Naive thymus-derived CD8-positive, alpha-beta T cell (primary cell): ENCODE measurements at places on chromosomes 1 and 21. TPM values are rescaled to one million over a fixed set of nuclear protein-coding genes. Genes with fewer than 3 reads are reported as not detected.

GRCh38 chr21:36384885-36385232 lies 333 bp upstream of the CHAF1B start:
- no peak overlapping the region for H3K27ac ChIP-seq
- H3K36me3 ChIP-seq = no peaks in the 10 kb centered on the region
- peaks cover 10% of the 10 kb centered on the region for H3K4me1 ChIP-seq
- peak overlapping the region; percentile 68 for H3K4me3 ChIP-seq
- no peak for DNase-seq

GRCh38 chr1:229572286-229572685 lies 13.8 kb upstream of the ABCB10 start:
- peaks cover 4% of the 10 kb centered on the region for H3K27me3 ChIP-seq
- H3K4me3 ChIP-seq = no peak overlapping the region
- H3K36me3 ChIP-seq = no peaks in the 10 kb centered on the region
- H3K4me1 ChIP-seq = no peaks in the 10 kb centered on the region

DNA sequence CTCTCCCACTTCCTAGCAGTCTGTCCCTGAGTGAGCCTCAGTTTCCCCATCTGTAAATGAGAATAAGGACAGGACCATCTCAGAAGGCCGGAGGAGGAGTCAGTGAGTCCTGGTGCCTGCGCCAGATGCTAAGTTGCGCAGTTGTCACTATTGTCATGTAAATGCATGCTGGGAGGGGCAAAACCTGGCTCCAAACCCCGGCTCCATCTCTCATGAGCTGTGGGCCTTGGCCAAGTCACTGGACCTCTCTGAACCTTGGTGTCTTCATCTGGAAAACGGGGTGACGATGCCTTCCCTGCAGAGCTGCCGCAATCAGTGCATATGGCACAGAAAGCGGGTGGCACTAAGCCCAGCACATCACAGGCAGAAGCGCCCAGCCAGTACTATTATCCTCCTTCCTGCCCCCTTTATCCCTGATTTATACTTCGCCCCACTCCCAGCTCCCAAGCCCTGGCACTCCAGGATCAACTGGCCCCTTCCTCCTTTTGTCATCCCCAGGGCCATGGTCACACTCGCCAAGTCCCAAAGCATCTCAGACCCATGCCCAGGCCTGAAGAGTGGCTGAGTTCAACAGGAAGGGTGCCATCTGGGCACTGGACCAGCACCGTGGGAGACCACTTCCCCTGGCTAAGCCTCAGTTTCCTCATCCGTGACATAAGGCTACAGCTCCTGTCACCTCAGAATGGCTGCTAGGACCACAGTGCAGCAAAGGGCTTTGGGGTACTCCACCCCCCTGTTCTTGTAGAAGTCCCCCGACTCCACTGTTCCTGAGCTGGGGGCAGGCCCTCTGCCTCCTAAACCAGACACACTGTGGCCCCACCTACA lies 4.3 kb upstream of the PLEKHG5 start:
- no peaks in the 10 kb centered on the region for H3K36me3 ChIP-seq
- peaks cover 9% of the 10 kb centered on the region for H3K27me3 ChIP-seq
- H3K4me1 ChIP-seq = peaks cover 39% of the 10 kb centered on the region
- H3K27ac ChIP-seq = no peak overlapping the region
- peak overlapping the region; percentile 47 for H3K4me3 ChIP-seq

GRCh38 chr1:183806125-183806524 lies 1.2 kb downstream of the RGL1 start:
- peaks cover 6% of the 10 kb centered on the region for H3K4me1 ChIP-seq
- H3K36me3 ChIP-seq = peaks cover 26% of the 10 kb centered on the region
- no peak overlapping the region for H3K27ac ChIP-seq

GRCh38 chr1:235513495-235514366 lies 9.5 kb upstream of the B3GALNT2 start:
- no peaks in the 10 kb centered on the region for H3K4me1 ChIP-seq
- no peak overlapping the region for H3K27ac ChIP-seq
- no peak for DNase-seq
- no peak overlapping the region for H3K4me3 ChIP-seq
- peaks cover 5% of the 10 kb centered on the region for H3K27me3 ChIP-seq

DNA sequence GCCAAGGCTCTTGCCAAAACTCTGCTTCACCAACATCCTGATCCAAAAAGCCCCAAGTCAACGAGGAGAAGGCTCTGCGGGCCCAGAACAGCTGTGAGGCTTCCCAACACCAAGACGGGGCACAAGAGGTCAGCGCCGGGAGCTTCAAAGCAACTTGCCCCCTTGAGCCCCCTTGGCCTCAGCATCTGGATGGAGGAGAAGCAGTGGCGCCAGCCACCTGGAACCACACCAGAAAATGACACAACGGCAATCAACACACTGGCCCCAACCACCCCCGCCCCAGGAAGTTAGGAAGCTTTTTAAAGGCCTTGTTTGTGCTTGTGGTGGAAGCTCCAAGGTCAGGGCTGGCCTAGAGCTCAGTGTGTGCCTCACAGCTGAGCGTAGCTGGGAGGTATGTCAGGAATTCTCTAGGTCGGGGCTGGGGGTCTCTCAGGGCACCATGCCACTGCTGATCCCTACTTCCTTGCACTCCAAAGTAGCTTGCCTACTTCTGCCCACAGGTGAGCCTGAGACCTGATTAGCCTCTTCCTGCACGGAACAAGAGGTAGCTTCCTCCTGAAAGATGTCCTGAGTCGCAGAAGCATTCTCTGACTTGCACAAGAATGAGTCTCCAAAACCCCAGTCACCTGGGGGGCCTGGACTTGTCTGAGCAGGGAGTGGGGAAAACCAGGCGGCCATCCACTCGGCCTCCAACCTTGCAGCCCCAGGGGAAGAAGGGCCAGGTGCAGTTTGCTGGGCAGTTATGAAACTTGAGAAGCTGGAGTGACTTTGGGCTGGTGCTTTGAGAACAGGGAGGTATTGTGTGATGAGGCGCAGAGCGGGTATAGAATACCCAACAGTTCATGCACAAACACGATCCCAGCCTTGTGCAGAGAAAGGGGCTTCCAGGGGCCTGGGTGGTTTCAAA lies 9.7 kb upstream of the SRP9 start:
- no peaks in the 10 kb centered on the region for H3K27me3 ChIP-seq
- no peak overlapping the region for H3K4me3 ChIP-seq
- H3K4me1 ChIP-seq = peaks cover 13% of the 10 kb centered on the region

GRCh38 chr1:77671836-77672235 lies 10.6 kb downstream of the ZZZ3 start:
- peaks cover 24% of the 10 kb centered on the region for H3K36me3 ChIP-seq
- H3K27me3 ChIP-seq = no peaks in the 10 kb centered on the region
- H3K4me1 ChIP-seq = peaks cover 65% of the 10 kb centered on the region

- H3K36me3 ChIP-seq = no peaks in the 10 kb centered on the region
- peak overlapping the region; percentile 62 for H3K4me3 ChIP-seq
- DNase-seq = no peak
Observed at GRCh38 chr1:228804640-228805413, 69.5 kb downstream of the RHOU start.

DNA sequence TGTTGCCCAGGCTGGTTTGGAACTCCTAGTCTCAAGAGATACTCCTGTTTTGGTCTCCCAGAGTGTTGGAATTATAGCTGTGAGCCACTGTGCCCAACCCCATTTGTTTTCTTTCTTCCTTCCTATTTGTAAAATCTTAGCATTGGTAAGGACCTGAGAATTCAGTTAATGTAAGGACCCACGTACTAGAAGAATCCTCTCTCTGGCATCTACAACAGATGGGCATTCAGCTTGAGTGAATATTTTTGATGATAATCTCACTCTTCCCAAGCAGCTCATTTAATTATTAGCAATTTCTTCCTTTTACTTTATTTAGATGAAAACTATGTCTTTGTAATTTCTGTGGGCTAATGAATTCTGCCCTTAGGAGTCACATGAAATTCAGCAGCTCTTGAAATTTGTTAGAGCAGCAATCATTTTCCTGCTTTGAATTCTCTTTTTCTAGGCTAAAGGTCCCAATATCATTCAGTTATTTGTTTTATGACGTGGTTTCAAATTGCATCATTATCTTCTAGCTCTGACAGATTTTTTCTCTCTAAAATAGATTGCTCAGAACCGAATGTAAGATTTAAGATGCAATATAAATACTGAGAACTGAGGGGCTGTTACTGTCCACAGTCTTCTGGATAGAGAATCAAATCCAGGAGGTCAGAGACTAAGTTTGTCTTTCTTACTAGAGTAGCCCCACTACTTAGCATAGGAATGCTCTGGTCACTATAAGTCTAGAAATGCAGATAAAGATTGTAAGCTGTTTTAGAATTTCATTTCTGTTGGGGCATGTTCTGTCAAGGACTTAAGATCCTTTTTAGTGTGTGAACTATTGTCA lies 59.4 kb downstream of the EPB41 start:
- peaks cover 79% of the 10 kb centered on the region for H3K4me1 ChIP-seq
- no peaks in the 10 kb centered on the region for H3K27me3 ChIP-seq
- H3K27ac ChIP-seq = no peak overlapping the region
- no peak overlapping the region for H3K4me3 ChIP-seq
- no peaks in the 10 kb centered on the region for H3K36me3 ChIP-seq
- no peak for DNase-seq

DNA sequence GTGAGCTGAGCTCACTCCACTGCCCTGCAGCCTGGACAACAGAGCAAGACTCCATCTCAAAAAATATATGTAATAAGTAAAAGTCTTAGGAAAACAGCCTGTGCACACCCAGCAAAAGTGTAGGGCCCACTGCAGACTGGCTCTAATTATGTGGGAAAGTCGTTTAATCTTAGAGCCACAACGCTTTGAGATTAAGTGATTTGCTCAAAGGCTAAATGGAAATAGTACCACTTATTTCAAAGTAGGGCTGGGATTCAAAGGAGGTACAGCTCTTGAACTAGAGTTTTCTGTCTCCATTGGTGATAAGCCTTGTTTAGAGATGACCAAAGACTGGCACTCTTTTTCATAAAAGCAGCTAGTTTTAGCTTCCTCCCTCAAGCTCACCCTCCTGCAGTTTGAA lies 2.2 kb downstream of the TACSTD2 start:
- no peak for DNase-seq
- H3K4me3 ChIP-seq = no peak overlapping the region
- H3K27ac ChIP-seq = no peak overlapping the region
- H3K4me1 ChIP-seq = peaks cover 21% of the 10 kb centered on the region
- H3K36me3 ChIP-seq = peaks cover 3% of the 10 kb centered on the region

DNA sequence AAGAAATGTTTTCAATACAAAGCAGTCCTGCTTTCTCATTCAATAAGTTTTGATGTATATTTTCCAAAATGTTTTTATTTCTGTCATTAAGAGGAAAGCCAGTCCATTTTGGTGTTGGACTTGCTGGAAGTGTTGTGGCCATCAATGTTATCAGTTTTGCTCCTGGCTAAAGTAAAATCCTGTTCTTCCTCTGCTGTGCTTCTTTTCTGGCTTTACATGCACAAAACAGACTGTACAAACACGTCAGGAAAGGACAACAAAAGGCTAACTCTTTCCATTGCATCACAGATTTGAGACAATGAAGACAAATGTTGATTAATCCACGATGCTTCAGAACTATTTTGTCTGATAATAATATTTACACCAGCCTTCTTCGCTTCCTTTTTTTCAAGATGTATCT lies 735.4 kb downstream of the LTN1 start:
- H3K4me3 ChIP-seq = no peak overlapping the region
- no peaks in the 10 kb centered on the region for H3K27me3 ChIP-seq
- no peak for DNase-seq
- no peak overlapping the region for H3K27ac ChIP-seq
- no peaks in the 10 kb centered on the region for H3K4me1 ChIP-seq

GRCh38 chr1:29639741-29640427 lies 403.6 kb downstream of the PTPRU start:
- no peak for DNase-seq
- no peak overlapping the region for H3K4me3 ChIP-seq
- no peak overlapping the region for H3K27ac ChIP-seq

DNA sequence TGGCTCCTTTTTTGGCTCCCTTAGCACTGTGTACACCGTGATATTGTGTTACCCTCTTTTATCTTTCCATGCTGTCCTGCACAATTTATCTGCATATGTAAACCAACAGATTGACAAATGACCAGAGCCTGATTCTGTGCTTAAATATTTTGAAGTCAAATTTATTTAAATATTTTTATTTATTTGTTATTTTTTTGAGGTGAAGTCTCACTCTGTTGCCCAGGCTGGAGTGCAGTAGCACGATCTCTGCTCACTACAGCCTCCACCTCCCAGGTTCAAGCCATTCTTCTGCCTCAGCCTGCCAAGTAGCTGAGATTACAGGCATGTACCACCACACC lies 12.8 kb downstream of the PMF1 start:
- no peak overlapping the region for H3K4me3 ChIP-seq
- H3K36me3 ChIP-seq = peaks cover 25% of the 10 kb centered on the region
- peaks cover 25% of the 10 kb centered on the region for H3K4me1 ChIP-seq
- H3K27ac ChIP-seq = peak overlapping the region; percentile 2

DNA sequence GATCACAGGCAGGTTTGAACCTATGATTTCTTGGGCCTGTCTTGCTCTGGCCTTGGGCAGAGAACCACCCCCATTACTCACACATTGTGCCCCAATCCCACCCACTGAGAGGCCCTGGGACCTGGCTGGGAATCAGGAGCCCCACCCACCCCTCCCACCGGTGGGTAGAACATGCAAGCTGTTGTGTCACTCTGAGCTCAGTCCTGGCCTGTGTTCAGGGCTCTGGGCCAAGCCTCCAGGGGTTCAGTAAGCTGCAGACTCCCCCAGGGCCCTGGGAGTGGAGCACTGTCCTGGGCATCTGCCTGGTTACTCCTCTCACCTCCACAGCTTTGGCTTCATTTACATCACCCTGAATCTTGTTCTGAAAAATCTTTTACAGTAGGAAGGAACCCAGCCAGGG lies 270.5 kb downstream of the RRAGC start:
- H3K36me3 ChIP-seq = peaks cover 3% of the 10 kb centered on the region
- peaks cover 13% of the 10 kb centered on the region for H3K27me3 ChIP-seq
- no peak overlapping the region for H3K4me3 ChIP-seq
- DNase-seq = no peak
- H3K4me1 ChIP-seq = peaks cover 10% of the 10 kb centered on the region
- no peak overlapping the region for H3K27ac ChIP-seq

DNA sequence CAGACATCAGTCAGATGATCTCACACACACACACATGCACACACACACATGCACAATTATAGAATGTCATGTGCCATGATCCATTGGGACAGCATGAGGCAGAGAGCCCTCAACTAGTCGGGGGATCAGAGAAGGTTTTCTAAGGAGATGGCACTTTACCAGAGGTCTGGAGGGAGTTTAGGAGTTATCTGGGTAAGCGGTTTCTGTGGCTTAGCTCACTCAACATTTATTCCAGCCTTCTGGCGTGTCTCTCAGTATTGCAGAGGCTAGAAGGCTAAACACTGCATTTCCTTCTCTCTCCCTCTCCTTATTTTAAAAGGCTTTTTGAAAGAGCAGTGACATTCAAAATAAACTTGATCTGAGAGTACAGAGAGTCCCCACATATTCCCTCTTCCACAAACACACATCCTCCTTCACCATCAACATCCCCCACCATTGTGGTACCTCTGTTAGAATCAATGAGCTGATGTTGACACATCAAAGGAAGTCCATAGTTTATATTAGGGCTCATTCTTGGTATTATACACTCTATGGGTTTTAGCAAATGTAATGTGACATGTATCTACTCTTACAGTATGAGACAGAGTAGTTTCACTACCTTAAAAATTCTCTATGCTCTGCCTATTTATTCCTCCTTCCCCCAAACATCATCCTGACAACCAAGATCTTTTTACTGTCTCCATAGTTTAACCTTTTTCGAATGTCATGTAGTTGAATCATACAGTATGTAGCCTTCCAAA lies 9.0 kb upstream of the PLA2G2A start:
- H3K27ac ChIP-seq = no peak overlapping the region
- H3K4me3 ChIP-seq = no peak overlapping the region
- H3K27me3 ChIP-seq = peaks cover 41% of the 10 kb centered on the region
- H3K4me1 ChIP-seq = no peaks in the 10 kb centered on the region

- H3K27ac ChIP-seq = peak overlapping the region; percentile 89
- peaks cover 37% of the 10 kb centered on the region for H3K4me1 ChIP-seq
- no peaks in the 10 kb centered on the region for H3K36me3 ChIP-seq
- H3K27me3 ChIP-seq = no peaks in the 10 kb centered on the region
- H3K4me3 ChIP-seq = peak overlapping the region; percentile 26
- DNase-seq = no peak
Observed at GRCh38 chr1:92410706-92411105, 76.0 kb downstream of the GFI1 start.

SDC3 gene
- not detected for polyA plus RNA-seq

NHLH2 gene
- not detected for polyA plus RNA-seq

SPATA1 gene
- not detected for polyA plus RNA-seq

ARHGEF19 gene
- 7.7 TPM for polyA plus RNA-seq
